ENCODE measurements at places on chromosomes 13 and 19.

DNA sequence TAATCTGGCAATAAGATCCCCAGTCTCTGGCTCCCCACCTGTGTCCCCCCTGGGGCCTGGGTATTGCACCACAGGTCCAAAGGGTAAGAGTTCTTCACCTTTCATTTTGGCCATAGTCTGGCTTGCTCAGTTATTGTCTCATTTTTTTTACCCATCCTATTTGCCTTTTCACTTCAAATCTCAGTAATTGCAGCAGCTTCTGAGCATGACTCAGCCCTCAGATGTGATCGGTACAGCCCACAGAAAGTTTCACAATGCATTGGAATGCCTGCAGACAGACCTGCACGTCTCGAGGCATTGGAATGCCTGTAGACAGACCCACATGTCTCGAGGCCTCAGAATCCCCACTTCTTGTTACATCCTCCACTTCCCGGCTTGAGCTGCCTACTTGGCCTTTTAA, 173.6 kb downstream of the NUFIP1 start:
- H3K4me3 ChIP-seq, result no peak overlapping the region
- no peaks in the 10 kb centered on the region for H3K36me3 ChIP-seq
- peaks cover 69% of the 10 kb centered on the region for H3K4me1 ChIP-seq
- H3K27ac ChIP-seq, result peak overlapping the region; percentile 82
- DNase-seq, result no peak

DNA sequence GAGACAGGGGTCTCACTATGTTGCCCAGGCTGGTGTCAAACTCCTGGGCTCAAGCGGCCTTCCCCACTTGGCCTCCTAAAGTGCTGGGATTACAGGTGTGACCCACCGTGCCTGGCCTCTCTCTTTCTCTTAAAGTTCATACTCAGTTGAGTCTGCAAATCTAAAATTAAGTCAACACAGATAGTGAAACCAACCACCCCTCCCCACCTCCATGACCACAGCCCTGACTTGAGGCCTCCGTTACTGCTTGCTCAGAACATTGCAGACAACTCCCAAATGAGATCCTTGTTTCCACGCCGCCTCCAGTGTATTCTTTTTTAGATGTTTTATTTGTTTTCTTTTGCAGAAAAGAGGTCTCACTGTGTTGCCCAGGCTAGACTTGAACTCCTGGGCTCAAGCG, 94.4 kb downstream of the CACNA1A start:
- no peak overlapping the region for H3K4me3 ChIP-seq
- no peak for DNase-seq
- no peaks in the 10 kb centered on the region for H3K36me3 ChIP-seq
- no peak overlapping the region for H3K27ac ChIP-seq
- H3K4me1 ChIP-seq, result no peaks in the 10 kb centered on the region

DNA sequence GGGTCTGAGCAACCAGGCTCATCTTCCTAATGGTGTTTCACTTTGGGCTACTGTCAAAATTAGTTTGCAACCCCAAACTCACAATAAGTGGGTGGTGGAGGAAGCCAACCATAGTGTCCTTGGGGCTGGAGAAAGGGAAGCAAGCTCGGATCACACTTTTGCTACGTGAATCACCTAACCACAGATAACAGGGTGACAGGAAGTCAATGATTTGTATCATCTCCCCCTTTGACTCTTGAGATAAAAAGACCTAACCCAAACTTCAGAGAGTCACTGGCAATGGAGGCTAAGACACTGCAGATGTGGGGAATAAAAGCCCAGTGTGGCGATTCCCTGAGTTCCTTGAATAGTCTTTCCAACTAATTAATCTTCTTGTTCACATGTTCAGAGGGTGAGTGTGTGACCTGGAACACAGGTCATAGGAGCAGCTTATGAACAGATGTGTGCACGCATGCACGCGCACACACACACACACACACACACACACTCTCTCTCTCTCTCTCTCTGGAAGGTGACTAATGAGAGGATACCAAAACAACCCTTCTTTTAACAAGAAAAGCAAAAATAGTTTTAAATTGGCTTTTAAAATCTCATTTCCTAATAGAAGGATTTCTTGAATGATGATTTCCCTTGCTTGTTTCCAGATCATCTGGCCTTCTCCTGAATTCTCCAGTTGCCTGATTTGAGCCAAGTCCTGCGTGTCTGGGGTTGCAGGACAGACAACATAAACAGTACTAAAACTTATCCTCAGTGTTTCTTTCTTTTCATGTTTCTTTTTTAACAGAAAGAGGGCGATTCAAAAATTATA, 21.2 kb upstream of the DOCK9 start:
- no peak for DNase-seq
- no peaks in the 10 kb centered on the region for H3K27me3 ChIP-seq
- no peak overlapping the region for H3K4me3 ChIP-seq
- H3K4me1 ChIP-seq, result peaks cover 56% of the 10 kb centered on the region

DNA sequence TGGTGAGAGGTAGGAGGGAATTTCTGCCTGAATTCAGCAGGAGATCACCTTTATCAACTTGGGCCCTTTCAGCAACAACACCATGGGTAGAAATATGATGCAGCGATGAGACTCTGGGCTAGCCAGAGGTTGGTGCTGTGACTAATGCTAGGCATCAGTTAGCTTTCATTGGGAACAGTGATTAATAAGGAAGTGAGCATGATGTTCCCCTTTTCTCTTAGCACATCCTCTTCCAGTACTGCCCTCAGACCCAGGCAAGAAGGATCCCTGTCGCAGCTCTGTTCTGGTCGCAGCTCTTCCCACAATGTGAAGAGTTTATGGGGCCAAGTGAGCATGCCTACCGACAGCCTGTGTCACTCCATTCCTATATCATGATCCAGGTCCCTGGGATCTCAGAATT, 100.5 kb downstream of the FLT1 start:
- peaks cover 14% of the 10 kb centered on the region for H3K4me1 ChIP-seq
- no peaks in the 10 kb centered on the region for H3K36me3 ChIP-seq
- DNase-seq, result no peak
- H3K27ac ChIP-seq, result no peak overlapping the region
- H3K4me3 ChIP-seq, result no peak overlapping the region

- no peaks in the 10 kb centered on the region for H3K27me3 ChIP-seq
- H3K4me1 ChIP-seq, result peaks cover 17% of the 10 kb centered on the region
- H3K36me3 ChIP-seq, result peaks cover 39% of the 10 kb centered on the region
- H3K4me3 ChIP-seq, result no peak overlapping the region
- DNase-seq, result no peak
Observed at GRCh38 chr19:30003866-30004265, 61.8 kb downstream of the URI1 start.

DNA sequence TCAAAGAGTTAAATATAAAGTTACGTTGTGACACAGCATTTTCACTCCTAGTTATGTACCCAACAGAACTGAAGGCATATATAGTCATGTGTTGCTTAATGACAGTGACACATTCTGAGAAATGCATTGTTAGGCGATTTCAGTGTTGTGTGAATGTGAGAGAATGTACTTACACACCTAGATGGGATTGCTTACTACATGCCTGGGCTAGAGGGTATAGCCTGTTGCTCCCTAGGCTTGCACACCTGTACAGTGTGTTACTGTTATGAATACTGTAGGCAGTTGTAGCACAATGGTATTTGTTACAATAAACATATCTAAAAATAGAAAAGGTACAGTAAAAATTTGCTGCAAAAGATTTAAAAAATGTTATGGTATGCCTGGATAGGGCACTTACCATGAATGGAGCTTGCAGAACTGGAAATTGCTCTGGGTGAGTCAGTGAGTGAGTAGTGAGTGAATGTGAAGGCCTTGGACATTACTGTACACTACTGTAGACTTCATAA, 89.2 kb downstream of the DHRS12 start:
- H3K36me3 ChIP-seq, result peaks cover 8% of the 10 kb centered on the region
- H3K4me1 ChIP-seq, result peaks cover 12% of the 10 kb centered on the region
- H3K4me3 ChIP-seq, result no peak overlapping the region

DNA sequence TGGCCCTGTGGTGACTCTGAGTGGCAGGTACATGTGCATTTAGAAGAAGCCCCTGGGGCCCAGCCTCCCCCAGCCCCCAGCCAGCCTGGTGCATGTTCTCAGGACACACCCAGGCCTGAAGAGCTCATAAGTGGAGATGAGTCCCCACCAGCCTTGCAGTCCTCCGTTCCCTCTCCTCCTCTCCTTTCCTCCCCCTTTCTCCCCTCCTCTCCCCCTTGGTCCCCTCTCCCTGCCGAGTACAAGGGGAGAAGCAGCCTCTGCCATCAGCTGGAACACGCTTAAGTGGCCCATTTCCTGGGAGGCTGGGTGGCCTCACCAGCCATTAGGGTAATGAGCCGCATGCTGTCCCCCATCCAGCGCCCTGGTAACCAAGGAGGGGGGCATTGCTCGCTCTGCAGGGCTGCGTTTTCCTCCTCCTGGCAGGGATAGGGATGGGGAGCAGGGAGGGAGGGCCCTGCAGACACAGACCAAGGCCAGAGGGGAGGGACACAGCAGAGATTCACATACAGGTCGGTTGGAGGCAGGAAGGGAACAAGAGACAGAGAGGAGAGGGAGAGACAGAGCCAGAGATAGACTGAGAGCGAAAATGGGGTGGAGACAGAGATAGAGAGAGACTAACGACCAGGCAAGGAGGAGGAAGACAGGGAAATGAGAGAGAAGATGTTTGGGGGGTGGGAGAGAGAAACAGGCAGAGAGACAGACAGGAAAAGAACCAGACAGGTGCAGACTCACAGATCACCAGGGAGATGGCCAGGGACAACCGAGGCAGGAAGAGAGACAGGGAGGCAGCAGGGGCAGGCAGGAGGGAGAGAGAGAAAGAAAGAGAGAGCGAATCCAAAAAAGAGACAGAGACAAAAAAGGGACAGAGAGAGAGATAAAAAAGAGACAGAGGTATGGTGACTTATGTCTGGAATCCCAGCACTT, 19.3 kb upstream of the DPP9 start:
- H3K4me1 ChIP-seq, result peaks cover 9% of the 10 kb centered on the region
- DNase-seq, result no peak
- H3K4me3 ChIP-seq, result no peak overlapping the region

- peaks cover 18% of the 10 kb centered on the region for H3K4me1 ChIP-seq
- DNase-seq, result no peak
- H3K27ac ChIP-seq, result no peak overlapping the region
- no peaks in the 10 kb centered on the region for H3K27me3 ChIP-seq
Observed at GRCh38 chr13:35826626-35827254, 304.4 kb downstream of the DCLK1 start.

DNA sequence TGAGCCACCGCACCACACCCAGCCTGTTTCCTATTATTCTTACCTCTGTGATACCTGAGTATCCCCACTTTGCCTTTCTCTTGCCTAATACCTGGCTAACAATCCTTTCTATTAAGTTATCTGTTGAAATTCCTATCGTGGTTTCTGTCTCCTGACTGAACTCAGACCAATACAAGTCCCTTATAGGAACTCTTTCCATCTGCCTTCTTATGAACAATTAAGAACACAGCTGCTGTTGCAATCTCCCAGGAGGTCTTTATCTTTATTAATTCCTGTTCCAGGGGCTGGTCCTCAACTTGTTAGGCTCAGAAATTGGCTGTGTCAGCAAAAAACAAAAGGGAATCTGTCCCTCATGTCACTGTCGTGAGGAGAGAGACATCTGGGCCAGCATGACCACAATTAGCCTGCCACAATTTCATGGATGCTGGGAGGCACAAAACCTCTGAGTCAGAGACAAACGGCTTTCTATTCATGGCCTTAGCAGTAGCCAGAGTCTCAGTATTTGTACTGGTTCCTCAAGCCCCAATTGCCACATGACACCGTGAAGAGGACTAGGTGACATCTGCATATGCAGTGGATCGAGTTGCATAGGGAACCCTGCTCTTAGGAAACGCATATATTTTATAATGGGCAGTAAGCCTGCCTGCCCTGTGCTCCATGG, 58.2 kb downstream of the NUFIP1 start:
- no peaks in the 10 kb centered on the region for H3K27me3 ChIP-seq
- peaks cover 52% of the 10 kb centered on the region for H3K4me1 ChIP-seq
- H3K4me3 ChIP-seq, result no peak overlapping the region
- peak overlapping the region; percentile 87 for H3K27ac ChIP-seq
- DNase-seq, result no peak

All from osteocyte (in vitro differentiated cells).